Fibroblast of skin of right biceps (primary cell): ENCODE measurements at places on chromosomes 2 and 18.
A peak's percentile ranks its signal among the peaks of the same experiment; 100 is the strongest.

DNA sequence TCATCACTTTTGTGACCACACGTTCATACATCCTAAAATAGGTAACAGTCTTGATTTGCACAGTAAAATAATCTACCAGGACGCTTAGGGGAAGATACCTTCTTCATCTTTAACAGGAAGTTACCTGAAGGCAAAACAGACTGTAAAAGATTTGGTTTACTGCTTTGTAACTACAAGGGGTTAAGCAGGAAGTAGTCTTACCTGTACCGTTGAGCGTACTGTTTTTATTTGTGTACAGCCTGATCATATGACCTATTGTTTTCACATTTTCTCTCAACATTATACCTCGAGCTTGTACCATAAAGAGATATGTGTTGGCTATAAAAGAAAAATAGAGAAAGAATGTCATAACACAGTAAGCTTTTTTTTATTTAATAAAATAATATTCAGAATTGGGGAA, 18.3 kb downstream of the B4GALT6 start:
- no peak for DNase-seq

DNA sequence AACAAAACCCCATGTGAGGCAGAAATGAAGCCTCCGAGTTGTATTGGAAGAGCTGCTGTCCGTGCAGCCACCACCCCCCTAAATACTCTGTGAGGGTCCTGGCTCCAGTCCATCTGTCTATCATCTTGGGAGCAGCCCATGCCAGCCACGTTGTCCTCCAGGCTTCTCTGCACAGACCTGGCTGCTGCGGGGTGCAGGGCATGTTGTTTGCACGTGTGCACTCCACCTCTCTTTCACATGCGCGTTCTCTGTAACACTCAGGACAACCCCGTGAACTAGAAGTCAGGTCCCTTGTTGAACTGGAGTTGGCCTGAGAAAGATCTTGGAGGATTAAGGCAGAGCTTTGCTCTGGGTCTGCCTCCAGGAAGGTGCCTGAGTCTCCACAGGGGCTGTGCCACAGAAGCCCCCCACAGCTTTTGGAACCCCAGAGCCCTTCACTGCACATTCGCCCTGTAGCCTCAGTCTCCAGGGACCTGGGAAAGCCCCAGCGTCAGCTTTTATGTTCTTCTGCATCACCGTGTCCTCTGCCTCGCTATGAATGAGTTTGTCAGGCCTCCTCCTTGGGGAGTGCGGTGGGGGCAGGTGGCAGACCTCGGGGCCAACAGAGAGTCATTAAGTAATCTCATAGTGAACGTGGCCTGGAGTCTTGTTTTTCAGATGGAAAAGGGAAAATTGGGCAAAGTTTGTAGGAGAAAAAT, 16.6 kb downstream of the RTP5 start:
- DNase-seq, result no peak

DNA sequence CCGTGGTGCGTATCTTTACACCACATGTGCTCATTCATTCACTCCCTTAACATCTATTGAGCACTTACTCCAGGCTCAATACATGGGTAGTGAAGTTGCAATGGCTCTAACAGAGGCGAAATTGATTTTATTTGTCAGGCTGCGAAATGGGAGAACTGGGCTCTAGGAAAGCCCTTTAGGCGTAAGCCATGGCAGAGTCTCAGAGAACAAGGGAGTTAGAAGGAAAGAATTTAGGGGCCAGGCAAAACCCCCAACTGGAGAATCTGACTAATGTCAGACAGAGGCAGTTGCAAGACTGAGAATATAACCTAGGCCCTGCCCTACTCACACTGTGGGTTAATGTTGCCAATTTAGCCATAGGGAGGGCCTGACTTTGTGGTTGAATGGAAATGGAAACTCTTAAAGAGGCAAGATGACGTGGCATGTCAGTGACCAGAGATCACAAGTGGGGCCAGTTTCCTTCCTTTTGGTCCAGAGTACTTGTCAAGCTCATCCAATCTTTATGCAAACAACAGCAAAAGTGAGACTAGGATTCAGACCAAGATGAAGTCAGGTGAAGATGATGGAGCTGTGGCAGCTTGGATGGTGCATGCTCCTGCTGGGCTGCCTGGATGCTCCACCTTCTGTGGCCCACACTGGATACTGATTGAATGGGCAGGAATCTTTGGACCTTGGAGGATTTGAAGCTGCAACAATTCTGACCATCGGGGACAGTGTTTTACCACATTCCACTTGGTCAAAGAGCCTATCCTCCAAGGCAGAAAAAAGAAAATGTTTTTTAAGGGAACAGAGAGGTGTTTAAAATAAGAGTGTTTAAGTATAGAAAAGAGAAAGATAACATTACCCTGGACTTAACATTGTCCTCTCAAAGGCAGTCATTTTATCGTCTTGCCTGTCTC, 92.2 kb downstream of the CAPN13 start:
- DNase-seq, result no peak

DNA sequence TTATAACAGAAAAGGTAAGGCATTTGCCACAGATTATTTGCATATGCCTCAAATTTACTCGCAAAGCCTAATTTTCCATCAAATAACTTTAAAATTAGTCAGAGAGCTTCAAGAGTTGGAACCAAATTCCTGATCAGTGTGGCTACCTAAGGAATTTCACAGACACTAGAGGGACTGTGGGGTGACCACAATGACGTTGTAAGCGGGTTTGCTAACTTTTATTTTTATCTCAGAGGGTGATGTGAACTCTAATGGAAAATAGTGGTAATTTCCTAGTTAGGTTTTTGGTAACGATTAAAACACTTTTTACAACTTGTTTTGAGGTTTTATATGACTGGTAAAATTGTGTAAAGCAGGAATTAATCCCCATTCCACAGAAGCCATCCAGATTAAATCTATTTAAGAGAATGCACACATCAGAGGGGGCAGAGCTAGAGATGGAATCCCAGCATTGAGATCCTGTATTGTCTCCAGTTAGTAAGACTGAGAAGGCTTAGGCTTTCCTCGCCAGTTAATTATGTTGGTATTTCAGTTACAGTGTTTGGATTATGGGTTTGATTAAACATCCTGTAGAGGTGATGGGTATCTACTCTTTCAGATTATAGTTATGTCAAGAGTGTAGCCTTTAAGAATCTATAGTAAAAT, 129.0 kb downstream of the GPD2 start:
- DNase-seq, result peak; percentile 97

GRCh38 chr2:97983698-97984097, 12.1 kb downstream of the TMEM131 start:
- DNase-seq, result no peak

- DNase-seq, result no peak
Observed at GRCh38 chr2:86023366-86023712, 82.3 kb downstream of the POLR1A start.

GRCh38 chr2:119482481-119483394, 41.5 kb downstream of the SCTR start:
- no peak for DNase-seq

DNA sequence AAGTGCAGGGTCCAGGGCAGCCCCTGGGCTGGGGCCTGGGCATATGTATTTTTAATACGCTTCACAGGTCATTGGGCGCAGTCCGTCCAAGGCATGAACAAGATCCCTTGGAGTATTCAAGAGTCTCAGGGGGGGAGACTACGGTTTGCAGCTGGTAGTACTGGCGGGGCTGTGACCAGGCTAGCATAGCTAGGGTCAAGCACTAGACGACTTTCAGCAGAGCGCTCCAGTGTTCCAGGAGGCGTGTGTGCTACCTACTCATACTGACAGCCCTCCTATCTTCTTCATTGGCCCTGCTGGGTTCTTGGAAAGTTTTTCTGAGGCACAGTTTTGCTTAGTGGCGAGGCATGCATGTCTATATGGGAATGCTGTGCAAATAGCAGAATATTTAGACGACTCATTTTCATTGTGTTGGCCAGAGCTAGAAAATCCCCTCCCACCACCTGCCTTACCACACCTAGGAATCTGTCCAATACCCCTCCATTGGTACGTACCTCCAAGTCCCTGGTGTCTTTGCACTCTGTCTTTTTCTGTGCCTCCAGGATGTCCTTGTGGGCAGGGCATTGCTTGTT, 68.2 kb downstream of the GLI2 start:
- DNase-seq, result no peak

DNA sequence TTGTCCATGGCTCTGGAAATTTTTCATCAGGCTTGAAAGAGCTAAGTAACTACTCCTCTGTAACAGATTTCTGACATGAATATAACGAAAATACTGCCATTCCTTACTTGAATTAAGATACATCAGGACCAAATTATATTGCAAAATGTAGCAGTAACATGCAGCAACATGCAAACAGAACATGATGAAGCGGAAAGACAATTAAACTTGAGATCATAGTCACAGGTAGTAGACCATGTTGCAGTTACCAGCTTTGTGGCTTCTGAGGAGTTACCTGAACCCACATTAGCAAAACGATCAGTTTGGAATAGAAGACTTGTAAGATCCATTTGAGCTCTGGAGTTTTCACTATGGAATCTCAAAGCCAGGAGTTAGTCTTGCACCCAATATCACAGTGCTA, 76.2 kb downstream of the MREG start:
- DNase-seq, result no peak

GRCh38 chr2:191620144-191620543, 57.8 kb upstream of the NABP1 start:
- DNase-seq, result peak; percentile 65

- peak; percentile 28 for DNase-seq
Observed at GRCh38 chr2:71798266-71799012, 345.1 kb downstream of the DYSF start.

DNA sequence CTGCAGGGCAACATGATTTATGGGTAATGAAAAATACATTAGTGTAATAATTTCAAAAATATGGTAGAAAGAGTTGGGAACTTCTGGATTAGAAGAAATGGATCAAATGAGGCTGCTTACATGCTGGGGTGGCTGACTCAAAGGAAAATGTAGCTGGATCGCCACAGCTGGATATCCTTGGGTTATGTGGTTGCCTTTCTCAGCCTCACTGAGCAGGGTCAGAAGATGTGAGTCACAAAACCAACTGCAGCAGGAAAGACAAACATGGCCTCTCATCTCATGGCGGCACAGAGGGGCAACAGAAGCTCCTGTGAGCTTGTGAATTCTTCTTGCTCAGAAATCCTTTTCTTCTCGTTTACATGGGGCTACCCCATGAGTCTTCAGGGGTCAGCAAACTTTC, 317.1 kb upstream of the SPRED2 start:
- peak; percentile 35 for DNase-seq

DNA sequence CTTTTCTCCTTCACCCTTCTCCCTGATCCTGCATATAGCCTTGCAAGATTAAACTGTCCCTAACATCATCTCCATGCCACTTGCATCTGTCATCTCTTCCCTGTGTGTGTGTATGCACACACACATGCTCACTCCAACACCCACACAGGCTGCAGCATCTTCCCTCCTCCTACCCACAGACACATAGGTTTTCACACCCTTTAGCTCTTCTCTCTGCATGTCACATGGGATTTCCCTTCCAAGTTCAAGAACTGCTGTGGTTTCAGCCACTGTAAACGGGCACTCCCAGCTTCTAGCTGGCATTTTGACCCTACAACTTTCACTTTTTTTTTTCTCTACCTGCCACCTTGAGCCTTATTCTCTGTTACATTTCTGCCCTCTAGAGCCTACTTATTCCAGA, 6.4 kb downstream of the CELF4 start:
- DNase-seq, result no peak

- peak; percentile 76 for DNase-seq
Observed at GRCh38 chr2:33494155-33494779, 17.8 kb downstream of the RASGRP3 start.
